Stimulated activated CD4-positive, alpha-beta T cell treated with anti-CD3 and anti-CD28 coated beads, Interleukin-1b, Interleukin-23, amount 100 ng/mL, for 24 hours (primary cell): ENCODE measurements at places on chromosomes 11 and 22.

DNA sequence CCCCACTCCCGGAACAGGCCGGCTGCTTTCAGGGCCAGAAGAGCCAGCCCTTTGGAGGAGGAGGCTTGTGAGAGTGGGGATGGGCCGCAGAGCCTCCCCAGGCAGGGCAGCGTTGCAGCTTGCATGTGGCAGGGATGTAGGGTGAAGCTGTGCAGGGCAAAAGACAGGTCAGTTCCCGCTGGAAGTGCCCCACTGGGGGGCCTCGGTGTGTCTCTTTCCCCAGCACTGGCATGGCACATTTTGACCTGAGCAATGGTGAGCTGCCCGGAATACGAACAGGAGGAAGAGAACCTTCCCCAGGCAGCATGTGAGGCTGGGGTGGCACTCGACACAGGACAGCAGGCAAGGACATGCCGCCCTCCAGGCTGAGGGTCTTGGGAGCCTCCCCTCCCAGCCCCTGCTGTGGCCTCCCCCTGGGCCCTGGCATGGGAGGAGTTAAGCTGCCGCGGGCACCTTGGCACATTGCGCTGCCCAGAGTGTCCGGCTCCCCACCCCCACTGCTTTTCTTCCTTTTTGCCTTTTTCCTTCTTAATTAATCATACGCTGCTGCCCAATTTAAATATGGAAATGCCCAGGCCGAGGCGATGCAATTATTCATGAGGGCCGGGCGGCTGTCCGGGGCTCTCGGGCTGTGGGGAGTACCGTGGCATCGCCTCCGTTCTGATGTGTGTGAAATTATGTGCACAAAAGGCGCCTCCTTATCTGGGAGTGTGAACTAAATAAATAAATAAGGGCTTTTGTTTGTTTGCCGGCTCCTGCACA lies 76.0 kb upstream of the WNT7B start:
- DNase-seq = no peak

DNA sequence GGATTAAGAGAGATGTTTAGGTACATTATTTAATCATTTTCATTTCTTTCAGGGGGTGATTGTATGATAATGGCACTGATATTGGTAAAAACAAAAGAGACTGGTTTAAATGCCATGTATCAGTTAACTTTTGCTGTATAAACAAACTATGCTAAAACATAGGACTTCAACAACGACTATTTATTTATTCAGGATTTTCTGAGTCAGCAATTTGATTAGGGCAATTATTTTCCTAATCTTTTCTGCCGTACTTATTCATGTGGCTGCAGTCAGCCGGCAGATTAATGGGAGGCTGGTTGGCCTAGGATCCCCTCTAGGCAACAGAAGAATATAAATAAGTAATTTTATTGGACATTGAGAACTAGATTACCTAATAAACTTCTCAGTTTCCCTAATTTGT lies 661.7 kb upstream of the RAG2 start:
- DNase-seq = no peak

DNA sequence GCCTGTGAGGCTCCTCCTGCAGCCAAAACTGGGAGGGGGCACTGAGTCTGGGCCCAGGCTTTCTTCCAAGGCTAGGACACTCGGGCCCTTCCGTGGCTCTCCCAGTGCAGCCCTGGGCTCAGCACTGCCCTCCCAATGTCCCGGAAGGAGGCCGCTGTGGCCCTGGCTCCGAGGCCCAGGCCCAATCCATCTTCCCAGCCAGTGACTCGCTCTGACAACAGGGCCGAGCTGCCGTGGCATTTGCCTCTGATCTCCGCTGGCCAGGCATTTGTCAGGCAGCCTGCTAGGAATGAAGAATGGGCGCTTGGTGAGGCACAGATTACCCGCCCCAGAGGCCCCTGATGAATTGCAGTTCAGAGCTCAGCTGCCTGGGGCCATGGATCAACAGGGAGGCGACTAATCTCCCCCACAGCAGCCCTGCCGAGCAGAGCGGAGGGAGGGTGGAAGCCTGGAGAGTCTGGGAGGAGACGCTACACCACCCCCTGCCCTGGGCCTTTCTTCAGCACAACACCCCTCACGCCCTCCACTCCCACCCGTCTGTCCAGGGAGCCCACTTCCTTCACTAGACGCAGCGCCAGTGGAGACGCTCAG lies 8.3 kb downstream of the FXYD2 start:
- no peak for DNase-seq

- DNase-seq = no peak
Measured at GRCh38 chr11:29495676-29496075, 521.2 kb downstream of the KCNA4 start.

- DNase-seq = no peak
Measured at GRCh38 chr11:76076749-76077148, 129.6 kb downstream of the WNT11 start.

GRCh38 chr11:30566482-30566881 lies 19.7 kb downstream of the MPPED2 start:
- DNase-seq = no peak

- DNase-seq = no peak
Measured at GRCh38 chr11:23192256-23192655, 332.0 kb upstream of the CCDC179 start.

DNA sequence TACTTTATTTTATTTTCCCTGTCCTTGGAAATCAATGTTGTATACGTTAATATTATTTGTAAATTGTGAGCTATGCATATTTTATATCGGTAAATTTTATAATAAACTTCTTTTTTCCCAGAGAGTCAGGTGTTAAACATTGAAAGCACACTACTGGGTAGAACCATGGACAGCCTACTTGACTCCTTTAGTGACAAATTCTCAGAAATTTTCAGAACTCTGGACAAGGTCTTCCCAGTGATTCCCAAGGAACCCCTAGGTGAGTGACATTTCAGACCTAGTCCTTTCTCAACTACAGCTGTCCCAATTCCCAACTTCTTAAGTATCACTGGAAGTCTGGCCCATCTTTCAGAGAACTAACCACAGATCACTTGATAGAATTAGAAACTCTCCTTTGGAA lies 107.2 kb downstream of the RCN1 start:
- DNase-seq = no peak

- DNase-seq = no peak
Measured at GRCh38 chr11:85930879-85931366, 75.7 kb downstream of the CCDC83 start.

GRCh38 chr11:88511006-88511405 lies 173.5 kb upstream of the CTSC start:
- no peak for DNase-seq

DNA sequence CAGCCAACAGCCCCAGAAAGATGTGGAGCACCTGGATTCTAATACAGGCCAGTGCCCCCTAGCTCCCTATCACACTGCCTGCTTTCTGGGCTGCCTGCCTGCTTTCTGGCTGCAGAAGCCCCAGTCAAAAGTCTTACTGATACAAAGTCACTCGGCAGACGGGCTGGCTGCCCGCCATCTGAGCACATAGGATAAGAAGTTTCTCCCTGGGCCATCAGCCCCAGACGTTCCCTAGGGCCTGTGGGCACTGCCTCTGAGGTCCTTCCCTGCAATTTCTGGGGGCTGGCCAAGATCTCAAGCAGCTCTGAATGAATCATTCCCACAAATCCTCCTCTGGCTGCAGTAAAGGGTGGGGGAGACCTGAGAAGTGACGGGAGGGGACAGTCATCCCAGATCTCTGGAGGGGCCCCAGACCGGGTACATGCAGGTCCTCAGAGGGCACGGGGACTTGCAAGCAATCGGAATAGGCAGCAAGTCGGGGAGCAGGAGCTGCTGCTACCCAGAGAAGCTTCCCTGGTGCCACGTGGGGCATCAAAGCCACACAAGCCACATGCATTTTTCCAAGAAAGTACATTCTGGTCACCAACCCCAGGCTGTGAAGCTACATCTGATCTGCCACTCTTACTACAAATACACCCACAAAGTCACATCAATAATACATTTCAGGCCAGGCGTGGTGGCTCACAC lies 4.7 kb downstream of the TPST2 start:
- no peak for DNase-seq
